ENCODE measurements at places on chromosomes 4 and X.

GRCh38 chr4:8726344-8726851 is 133.8 kb downstream of the CPZ start:
- DNase-seq: no peak

DNA sequence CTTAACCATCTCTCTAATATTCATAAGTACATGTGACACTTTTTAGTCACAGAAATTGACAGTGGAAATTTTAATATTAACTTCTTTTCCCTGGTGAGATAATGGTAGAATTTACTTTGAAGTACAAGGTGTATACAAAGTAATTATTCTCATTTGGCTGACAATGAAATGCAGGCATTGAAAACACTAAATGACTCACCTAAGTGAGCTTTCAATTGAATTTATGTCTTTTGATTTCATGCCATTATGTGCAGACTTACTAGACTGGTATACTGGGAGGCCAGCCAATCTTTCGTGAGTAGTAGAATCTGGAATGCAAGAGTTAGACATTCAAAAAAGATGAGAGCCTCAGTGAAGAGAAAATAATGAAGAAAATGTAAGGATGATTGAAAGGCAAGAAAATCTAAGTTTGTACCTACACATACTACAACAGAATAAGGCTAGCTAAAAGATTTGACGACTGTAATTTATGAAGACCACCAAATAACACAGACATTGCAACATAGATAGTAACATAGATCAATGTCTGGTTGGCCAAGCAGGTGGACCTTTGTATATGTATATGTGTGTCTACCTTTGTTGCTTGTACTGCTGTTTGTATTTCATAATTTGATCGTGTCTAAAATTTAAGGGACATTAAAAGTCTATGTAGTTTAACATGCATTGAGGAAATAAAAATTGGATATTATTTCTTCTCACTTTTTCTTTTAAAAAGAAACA is 459.7 kb downstream of the IL15 start:
- DNase-seq: no peak

GRCh38 chr4:36006226-36006625 is 238.1 kb downstream of the ARAP2 start:
- DNase-seq: no peak

DNA sequence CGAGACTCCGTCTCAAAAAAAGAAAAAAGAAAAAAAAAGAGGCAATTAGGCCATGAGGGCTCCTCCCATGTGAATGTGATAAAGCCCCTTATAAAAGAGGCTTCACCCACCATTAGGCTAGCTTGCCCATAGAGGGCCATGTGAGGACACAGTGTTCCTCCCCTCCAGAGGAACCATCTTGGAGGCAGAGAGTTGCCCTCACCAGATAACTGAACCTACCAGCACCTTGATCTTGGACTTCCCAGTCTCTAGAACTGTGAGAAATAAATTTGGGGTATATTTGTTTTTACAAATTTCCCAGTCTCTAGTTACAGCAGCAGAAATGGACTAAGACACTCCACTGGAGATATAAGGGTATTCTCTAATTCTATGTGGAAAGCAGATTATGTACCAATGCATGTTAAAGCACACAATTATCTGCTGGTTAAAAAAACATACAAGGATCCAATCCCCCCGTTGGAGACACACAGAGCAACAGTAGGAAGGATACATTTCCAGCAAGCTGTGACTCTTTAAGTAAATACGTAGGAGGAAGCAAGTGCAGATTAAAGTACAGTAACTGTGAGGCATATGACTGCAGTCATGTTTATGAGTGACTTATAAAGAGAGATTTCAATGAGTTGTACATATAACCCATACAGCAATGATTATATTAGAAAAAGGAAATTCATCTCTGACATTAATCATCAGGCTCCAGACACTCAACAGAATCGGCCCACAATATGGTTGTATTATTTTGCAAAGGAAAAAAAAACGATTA is 21.4 kb downstream of the SH3RF1 start:
- DNase-seq: peak; percentile 41

DNA sequence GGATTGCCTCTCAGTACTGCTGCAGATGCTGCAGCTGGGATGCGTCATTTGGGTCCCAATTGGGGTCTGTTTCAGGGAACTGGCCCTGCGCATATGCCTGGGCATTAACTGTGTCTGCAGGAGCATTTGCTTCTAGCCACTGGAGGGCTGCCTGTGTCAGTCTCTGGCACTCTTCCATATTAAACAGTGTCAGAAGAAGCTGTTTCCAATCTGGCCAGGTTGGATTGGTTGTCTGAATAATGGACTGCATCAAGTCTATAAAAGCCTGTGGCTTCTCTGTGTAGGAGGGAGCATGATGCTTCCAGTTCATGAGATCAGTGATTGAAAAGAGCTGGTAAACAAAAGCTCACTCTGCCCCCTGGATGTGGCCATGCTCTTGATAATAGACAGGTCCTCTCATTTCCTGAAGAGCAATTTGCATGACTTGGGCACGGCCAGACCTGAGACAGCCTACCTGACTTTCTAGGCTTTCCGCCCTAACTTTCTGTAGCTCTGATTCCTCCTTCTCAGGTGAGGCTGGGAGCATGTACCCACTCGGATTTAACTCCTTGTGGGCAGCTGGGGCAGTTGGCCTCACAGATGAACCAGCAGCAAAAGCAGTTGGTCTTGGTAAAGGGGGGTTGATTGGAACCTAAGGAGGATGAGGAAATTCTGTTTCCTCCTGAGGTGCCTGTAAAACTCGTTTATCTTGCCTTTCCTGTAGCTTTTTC is 29.2 kb downstream of the SULT1E1 start:
- peak; percentile 27 for DNase-seq

DNA sequence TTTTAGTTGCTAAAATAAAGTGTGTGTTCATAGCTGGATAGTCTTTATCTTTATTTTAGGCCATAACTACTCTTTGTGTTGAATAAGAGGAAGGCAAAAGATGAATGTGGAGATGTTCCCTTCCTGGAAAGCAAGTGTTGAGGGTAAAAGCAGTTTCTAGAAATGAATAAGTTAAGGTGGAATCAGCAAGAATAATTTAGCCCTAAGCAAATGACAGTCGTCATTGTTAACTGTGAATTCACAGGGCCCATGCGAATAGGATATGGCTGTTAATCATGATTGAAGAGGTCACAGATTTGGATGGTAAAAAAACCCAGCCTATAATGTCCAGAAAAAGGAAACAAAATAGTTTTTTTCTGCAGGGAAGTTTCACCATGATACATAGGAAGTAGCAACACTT is 167.8 kb upstream of the PPP3CA start:
- no peak for DNase-seq

DNA sequence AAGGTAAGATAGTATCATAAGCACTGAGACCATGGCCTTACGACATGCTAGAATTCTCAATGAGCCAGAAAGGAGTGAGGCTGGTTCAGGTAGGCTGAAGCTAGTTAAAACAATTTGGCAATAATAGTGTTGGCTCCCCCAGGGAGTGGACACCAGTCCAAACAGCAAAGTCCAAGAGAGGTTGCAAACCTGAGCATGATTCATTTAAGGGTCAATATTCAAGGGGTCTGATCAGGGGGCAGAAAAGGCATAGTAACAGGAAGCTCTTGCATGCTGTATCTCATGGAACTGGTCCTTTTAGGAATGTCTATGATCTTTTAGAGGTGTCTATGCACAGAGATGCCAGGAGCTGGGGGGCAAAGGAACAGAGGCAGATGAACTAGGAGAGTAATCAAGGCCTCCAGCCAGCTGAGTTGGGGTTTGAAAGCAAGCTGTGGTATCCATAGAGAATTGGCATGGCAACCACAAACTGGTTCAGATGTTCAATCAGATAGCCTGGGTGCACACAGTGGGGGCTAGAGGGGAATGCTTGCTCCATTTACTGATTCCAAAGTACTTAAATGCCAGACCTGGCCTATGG is 5.1 kb downstream of the GJB1 start:
- DNase-seq: no peak

GRCh38 chr4:15006416-15007024 is 4.2 kb downstream of the CPEB2 start:
- no peak for DNase-seq

- no peak for DNase-seq
Observed at GRCh38 chr4:44700427-44700826, 22.2 kb downstream of the GUF1 start.

- DNase-seq: no peak
Observed at GRCh38 chrX:153908219-153908860, 3.9 kb downstream of the AVPR2 start.

GRCh38 chr4:180769791-180770190 is 1473.4 kb upstream of the TENM3 start:
- no peak for DNase-seq

DNA sequence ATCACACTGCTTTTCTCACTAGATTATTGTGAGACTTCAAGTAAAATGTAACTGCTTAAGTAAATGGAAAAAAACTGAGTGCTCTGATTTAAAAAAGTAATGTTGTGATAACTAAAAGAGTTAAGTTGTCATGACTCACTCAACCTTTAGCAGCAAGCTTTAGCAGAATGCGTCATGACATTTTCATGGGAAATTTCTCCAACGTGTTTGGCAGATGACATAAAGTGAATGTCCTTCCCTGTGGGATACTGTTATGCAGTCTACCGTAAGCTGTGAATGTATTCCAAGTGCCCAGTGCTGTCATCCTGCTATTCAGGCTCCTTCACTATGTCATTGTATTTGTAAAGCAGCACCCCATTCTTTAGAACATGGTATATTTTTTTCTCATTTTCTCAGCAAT is 136.2 kb downstream of the CPXCR1 start:
- DNase-seq: no peak

DNA sequence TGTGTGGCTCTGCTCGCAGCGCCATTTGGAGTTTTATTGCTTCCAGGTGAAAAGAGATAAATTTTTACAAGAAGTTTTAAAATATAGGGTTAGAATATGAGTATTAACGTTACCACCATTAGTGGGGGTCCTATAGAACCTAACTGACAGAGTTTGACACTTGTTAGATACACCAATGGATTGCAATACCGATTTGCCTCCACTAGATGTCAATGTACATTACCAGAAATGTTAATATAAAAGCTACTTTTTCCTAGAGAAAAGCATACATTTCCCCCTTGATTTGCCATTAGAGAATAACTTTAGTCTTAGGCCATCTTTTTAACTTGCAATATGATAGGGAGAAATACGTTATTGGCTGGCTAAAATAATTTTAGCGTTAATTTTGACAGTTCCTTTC is 108.4 kb downstream of the LINC00632 start:
- DNase-seq: peak; percentile 0

DNA sequence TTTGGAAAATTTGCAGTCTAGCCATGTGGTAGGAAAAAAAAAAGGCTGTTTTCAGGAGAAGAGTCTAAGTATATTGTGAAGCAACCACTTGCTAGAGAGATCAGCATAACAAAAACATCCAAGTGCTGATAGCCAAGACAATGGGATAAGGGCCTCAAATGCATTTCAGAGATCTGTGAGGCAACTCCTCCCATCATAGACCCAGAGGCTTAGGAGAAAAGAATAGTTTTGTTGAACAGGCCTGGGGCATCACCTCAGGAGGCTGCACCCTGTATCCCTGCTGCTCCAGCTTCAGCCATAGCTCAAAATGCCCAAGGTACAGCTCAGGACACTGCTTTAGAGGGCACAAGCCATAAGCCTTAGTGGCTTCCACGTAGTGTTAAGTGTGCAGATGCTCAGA is 13.6 kb upstream of the GPR174 start:
- DNase-seq: no peak

- DNase-seq: no peak
Observed at GRCh38 chrX:33808636-33809035, 323.5 kb downstream of the FAM47A start.

DNA sequence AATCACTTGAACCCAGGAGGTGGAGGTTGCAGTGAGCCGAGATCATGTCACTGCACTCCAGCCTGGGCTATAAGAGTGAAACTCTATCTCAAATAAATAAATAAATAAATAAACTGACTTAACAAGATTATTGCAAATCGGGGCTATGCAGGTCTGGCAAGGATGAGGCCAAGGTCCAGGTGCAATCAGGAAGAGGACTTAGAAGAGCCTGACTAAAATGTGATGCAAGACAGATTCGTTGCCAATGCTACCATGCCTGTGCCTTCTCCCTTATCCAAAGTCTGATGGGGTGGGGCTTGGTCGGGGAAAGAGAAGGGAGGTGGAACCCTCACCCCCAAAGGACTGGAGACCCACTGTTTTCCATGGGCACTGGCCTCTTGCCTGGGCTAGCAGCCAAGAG is 14.7 kb downstream of the ZCCHC13 start:
- no peak for DNase-seq

DNA sequence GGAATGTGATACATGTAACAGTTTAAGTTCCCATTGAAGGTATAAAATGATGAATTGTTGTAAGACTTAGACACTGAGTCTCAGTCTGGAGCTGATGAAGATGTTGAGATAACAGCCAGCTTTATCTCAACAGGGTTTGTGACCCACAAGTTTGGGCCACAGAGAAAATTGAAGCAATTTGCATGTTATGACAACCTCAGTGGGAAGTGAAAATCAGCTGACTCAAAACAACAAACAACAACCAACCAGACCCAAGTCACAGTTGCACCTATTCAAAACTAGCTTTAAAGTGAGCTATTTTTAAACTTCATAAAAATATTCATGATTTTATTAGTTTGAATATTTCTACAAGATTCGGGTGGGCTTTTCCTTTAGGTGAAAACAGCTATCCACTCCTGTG is 8.0 kb downstream of the SFRP2 start:
- no peak for DNase-seq

DNA sequence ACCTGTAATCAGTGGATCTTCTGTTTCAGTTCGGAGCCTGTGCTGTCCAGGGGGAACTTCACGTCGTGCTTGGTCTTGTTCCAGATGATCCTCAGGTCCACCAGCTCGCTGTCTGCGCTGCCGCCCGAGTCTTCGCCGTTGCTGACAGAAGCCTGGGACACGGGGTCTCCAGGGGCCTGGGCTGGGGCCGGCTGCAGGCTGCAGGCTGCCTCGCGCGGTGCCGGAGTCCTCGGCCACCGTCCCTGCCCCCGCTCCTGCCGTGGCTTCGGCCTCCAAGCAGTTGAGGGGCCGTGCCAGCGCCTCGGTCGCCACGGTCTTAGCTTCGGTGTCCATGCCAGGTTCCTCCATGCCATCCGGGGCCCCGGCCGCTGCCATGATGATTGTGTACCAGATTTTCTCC is 37.3 kb upstream of the CCNI start:
- DNase-seq: no peak

- DNase-seq: no peak
Observed at GRCh38 chrX:132648895-132649294, 160.1 kb upstream of the MBNL3 start.
